ENCODE measurements at places on chromosomes 3 and 15. TPM values are rescaled to one million over a fixed set of nuclear protein-coding genes. Genes with fewer than 3 reads are reported as not detected.

Gene CKMT1B
- 5.5 TPM for total RNA-seq

- DNase-seq: no peak
These were observed 97.5 kb upstream of the TLE3 start for GRCh38 chr15:70195171-70195570.

Gene PLD1
- 57.1 TPM for total RNA-seq

Gene TRANK1
- 7.6 TPM for total RNA-seq

DNA sequence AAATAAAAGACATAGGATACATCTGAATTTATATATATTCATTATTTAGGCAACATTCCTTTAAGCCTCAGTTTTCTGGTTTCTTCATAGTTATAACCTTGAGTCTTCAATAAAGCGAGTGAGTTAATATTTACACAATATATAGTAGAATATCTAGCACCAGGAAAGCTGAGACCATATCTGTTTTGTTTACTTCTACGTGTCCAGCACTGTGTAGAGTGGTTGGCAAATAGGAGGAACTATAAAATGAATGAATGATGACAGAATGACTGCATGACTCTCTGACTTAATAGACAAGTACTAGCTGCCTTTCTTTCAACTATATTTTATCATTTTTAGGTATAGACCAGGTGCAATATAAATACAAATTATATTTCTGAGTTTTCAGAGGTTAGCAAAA is 197.8 kb upstream of the RBMS3 start:
- DNase-seq: no peak

Gene CDAN1
- 6.6 TPM for total RNA-seq

GRCh38 chr3:142852009-142852408 is 36.9 kb downstream of the PCOLCE2 start:
- DNase-seq: no peak

Gene FOXL2NB
- total RNA-seq: not detected

Gene CASR
- not detected for total RNA-seq

Gene GOLGA8S
- total RNA-seq: 0.16 TPM

DNA sequence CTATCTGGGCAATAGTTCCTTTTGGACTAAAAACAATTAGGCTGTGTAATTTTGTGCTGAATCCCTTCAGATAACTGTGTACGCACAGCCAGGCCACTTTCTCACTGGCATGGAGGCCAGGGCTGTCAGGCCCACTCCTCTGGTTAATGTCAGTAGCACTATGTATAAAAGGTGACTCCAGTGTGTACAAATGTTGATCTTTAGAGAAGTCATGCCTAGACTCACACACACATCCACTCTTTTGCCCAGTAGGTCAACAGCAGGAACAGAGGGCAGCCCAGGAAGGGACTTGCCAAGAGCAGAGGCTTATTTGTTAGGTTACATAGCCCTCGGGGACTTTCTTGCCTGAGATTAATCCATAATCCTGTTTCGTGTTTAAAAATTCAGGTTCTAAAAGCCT is 416.6 kb upstream of the WNT5A start:
- DNase-seq: no peak

GRCh38 chr3:8657804-8658305 is 13.3 kb upstream of the SSUH2 start:
- DNase-seq: no peak

Gene GNAT1
- not detected for total RNA-seq

Gene PLA2G4F
- 1.5 TPM for total RNA-seq

DNA sequence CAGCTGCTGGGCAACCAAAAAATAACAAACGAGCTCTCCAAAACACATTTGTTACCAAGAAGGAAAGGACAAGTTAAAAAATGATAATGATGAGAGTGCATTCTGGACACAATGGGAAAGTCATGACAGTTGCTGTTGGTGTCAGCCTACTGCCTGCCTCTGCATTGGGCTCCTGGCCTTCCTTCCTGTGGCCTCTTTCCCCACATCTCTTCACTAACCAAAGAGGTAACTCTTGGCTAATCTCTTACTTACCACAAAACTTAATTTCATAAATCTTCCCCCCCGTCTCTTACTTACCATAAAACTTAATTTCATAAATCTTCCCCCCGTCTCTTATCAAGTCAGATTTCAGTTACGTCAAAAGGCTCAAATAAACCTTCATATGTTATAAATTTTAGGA is 58.6 kb downstream of the AGTR1 start:
- DNase-seq: no peak

Gene AEN
- 15.4 TPM for total RNA-seq

Gene TMEM108
- total RNA-seq: 7.7 TPM

- DNase-seq: no peak
These were observed 368.7 kb downstream of the FOXP1 start for GRCh38 chr3:71214797-71215196.

Gene GOLGA6L7
- not detected for total RNA-seq

DNA sequence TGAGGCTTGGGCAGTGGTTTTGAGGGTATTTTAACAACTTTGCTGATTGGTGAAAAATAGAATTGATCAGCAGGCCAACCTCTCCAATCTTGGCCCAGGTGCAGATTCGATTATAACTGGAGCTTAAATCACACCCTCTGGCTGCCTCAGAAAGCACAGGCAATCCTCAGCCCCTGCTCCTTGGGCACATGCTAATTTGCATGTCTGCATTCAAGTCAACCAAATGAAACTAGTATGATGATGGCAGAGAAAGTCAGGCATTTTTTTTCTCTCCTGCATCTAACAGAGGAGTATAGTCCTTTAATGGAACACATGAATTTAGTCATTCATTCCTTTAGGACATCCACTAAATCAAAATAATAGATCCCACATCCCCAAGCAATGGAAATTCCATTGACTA is 16.8 kb upstream of the NMNAT3 start:
- no peak for DNase-seq

DNA sequence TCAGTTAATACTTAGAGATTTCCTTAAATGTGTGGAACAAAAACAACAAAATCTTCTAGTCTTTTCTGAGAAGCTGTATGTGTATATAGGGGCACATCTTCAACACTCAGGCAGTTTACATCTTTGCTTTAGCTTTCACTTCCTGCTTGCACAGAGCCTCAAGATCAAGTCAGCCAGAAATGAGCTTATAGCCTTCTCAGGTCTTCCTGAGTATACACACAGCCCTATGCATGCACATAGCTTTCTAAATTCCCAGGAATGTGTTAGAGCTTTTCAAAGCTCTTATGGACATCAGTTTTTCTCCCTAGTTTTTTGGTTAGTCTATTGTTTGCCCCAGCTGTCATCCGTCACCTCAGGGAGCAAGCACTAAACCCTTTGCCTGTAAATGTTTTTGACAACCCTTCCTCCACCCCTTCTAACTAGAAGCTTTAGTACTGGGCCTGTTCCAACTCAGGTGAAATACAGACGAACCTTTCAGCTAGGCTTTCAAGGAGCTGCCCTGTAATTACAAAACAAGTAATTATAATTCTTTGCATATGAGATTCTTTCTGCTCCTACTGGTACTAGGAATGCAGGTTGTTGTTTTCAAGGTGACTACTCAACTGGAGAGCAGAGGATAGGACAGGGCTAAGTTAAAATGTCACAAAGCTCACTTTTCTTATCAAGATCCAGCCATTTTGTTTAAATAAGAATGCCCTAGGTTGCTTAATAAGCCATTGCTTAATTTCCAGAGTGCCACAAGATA is 22.6 kb upstream of the MTMR10 start:
- no peak for DNase-seq

DNA sequence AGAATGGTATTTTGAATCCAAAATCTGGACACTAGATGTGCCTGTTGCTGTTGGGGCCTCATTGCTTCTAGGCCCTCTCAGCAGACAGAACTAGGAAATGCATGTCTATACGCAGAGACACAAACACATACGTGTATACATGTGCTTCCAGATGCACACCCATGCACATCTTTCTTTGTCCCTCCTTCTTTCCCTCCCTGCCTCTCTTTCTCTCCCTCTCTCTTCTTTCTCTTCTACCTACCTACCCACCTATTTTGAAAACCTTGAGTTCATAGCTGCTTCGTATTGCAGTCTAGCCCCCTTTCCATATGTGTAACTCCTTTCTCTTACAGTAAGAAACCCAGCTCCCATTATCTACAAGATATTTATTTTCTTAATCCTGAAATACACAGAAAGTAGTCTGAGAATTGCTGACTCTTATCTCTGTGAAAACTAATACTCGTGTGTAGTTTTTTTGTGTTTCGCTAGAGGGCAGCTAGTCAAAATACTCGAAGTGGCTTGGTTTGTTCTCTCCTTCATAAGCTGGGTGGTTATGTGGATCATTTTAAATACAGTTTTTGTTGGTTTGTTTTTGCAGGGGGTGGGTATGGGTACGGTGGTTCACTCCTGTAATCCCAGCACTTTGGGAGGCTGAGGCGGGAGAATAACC is 18.5 kb downstream of the RPL32 start:
- no peak for DNase-seq

- no peak for DNase-seq
These were observed 24.6 kb upstream of the AP4E1 start for GRCh38 chr15:50883903-50884302.

DNA sequence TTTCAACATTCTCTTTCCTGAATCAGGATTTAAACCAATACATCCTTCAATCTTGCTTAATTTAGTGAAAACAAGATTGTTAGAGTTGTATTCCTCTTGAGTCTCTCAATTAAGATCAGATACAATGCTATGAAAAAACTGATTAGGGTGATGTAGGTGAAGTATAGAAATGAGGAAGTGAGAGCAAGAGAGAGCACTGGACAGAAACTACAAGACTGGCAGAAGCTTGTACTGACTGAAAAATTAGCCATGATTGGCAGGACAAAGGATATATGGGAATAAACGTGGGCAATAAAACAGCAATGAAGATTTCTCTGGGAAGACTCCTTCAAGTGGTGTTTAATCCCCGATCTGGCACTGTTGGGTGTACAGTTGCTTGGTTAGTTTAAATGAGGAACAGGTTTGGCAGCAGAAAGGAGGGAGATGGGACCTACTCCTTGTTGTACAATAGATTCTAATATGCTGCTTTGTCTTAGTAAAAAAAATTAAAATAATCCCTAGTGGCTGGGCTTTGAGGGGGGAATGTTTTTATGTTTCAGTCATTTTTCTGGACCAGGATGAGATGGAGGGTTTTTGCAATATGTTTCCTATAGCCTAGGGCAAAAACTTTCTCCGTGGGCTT is 252.7 kb downstream of the SLC9A9 start:
- DNase-seq: no peak

Gene SUCLG2
- 82.8 TPM for total RNA-seq

Gene EDEM1
- 16.8 TPM for total RNA-seq

- no peak for DNase-seq
These were observed 7.1 kb downstream of the RMDN3 start for GRCh38 chr15:40747685-40748631.

- no peak for DNase-seq
These were observed 4.4 kb downstream of the TMEM45A start for GRCh38 chr3:100496711-100497261.

DNA sequence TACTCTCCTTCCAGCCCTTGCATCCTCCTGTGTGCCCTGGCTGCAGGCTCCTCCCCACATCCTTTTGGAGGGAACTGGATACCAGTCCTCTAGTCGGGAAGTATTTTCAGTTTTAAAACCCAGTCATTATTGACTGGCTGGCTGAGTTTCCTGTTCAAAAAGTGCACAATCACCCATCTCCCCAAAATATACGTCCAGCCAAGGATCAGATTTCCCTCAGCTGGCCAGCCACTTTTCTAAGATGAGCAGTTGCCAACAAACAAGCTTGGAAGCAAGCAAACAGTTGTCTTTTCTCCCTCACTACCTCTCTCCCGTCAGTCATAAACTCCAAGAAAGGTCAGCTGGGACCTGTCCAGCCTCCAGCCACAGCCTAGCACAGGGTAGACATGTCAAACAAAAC is 147.7 kb upstream of the GALNT15 start:
- no peak for DNase-seq

Gene ZNF662
- total RNA-seq: 5.2 TPM

Gene C3orf85
- total RNA-seq: not detected

Gene AHSG
- 0.13 TPM for total RNA-seq

DNA sequence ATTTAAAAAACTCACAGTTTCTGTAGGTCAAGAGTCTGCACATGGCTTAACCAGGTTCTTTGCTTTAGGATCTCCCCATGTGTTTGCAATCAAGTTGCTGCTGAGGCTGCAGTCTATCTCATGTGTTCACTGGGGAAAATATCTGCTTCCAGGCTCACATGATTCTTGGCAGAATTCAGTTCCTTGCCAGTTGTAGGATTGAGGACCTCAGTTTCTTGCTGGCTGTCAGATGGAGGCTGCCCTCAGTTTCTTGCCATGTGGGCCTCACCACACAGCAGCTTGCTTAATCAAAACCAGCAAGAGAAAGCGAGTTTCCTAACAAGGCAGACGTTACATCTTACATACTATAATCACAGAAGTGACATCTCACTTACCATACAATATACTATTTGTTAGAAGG is 10.0 kb upstream of the TBC1D5 start:
- DNase-seq: no peak

Gene SLC22A13
- total RNA-seq: 0.21 TPM

DNA sequence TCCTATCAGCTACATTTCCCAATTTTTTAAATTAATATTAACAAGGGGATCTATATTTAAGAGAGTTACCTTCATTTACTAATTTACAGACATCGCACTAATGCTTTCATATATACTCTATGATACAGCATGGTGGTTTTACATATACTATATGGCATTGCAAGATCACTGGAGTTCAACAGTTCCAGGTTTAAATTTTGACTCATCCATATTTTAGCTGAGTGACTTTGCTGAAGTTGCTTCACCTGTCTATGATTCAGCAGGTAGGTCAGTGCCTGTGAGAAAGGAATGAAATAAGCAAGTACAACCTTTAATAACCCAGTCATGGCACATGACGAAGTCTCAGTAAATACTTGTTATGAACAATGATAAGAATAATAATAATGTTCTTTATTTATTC is 211.1 kb downstream of the P3H2 start:
- no peak for DNase-seq

Gene WNT5A
- 6.2 TPM for total RNA-seq

Gene LRRC31
- total RNA-seq: not detected

Gene PSMD6
- total RNA-seq: 80.3 TPM

DNA sequence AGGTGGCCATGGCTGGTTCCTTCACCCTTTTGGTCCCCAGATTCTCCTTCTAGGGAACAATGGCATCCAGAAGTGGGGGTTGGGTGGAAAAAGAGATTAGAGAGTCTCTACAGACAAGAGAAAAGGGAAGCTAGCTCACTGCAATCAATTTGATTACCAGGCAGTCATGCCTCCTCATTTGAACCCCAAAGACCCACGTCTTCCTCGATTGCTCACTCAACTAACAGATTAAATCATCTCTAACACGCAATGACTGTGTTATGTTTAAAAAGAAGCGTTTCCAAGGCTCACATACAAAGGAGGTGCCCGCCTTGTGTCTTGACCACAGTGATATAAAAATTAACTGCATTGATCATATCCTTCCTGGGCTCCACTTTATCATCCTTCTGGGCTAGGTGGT is 57.6 kb downstream of the BHLHE40 start:
- DNase-seq: no peak

GRCh38 chr3:123141276-123141675 is 60.5 kb upstream of the SEC22A start:
- no peak for DNase-seq

Gene SHC4
- total RNA-seq: 1.8 TPM

- peak; percentile 60 for DNase-seq
These were observed 489 bp downstream of the HDGFL3 start for GRCh38 chr15:83207009-83207659.

- DNase-seq: no peak
These were observed 30.0 kb downstream of the TARS3 start for GRCh38 chr15:101694261-101694660.

GRCh38 chr15:48400086-48400485 is 68.9 kb downstream of the DUT start:
- no peak for DNase-seq

Measured in left cardiac atrium (tissue), 4 donors.